ENCODE measurements at places on chromosomes 16 and 17.

GRCh38 chr16:73286346-73287267 lies 238.7 kb upstream of the ZFHX3 start:
- no peak for DNase-seq

DNA sequence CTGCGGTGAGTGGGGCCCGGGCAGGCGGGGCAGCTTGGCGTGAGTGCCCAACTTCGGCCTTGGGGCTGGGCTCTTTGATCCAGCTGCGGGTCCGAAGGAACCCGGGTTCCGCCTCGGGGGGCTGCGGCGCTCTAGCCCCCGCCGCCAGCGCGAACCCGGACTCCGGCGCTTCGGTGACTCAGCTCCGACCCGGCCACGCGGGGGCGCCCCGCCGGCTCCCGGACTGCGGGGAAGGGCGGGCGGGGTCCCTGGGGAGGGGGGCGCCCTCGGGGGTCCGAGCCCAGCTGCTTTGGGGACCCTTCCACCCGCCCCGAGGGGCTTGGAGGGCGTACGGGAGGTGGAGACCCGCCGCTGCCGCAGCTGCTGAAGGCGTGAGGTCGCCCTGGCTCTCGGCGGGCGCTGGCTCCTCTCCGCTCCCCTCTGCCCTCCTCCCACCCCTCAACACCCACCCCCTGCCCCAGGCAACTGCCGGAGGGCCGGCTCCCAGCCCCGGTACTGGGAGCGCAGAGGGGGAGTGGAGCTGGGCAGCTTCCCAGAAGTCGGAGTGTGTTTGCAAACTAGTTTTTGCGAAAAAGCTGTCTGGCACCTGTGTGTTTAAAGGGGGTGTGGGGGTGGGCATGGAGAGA lies 516 bp downstream of the CPNE2 start:
- peak; percentile 33 for DNase-seq

- DNase-seq: no peak
Observed at GRCh38 chr16:84184775-84185174, 2.1 kb downstream of the TAF1C start.

GRCh38 chr17:77281904-77282367 lies 141.2 kb downstream of the SEC14L1 start:
- DNase-seq: peak; percentile 54

GRCh38 chr16:86498155-86498670 lies 12.1 kb upstream of the FOXF1 start:
- DNase-seq: no peak

GRCh38 chr17:17028059-17028877 lies 14.0 kb upstream of the MPRIP start:
- peak; percentile 37 for DNase-seq

DNA sequence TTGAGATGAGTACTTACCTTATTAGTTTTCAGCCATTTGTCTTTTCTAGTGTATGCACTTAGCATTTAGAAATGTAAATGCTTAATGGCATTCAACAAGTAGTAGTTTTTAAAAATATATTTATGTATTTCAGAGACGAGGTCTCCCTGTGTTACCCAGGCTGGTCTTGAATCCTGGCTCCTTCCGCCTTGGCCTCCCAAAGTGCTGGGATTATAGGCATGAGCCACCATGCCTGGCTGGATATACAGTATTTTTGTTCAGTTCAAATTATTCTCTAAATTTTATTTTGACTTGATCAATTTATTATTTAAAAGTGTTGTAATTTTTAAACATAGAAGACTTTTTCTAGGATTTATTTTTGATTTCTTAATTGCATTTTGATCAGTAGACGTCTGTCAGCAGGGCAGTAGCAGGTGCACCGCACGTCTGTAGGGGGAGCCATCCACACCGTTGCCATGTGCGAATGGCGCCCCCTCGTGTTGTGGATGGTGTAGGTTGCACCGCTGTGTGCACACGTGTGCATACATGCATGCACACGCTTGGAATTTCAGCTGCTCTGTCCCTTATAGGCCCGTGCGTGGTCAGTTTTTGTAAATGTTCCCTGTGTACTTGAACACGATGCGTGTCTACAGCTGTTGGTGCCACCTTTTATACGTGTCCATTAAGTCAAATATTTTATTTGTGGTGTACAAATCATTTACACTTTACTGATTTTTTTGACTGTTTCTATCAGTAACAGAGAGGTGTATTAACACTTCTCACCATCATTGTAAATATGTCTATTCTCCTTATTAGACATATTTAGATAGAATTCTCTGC lies 30.6 kb downstream of the RPTOR start:
- DNase-seq: peak; percentile 96

DNA sequence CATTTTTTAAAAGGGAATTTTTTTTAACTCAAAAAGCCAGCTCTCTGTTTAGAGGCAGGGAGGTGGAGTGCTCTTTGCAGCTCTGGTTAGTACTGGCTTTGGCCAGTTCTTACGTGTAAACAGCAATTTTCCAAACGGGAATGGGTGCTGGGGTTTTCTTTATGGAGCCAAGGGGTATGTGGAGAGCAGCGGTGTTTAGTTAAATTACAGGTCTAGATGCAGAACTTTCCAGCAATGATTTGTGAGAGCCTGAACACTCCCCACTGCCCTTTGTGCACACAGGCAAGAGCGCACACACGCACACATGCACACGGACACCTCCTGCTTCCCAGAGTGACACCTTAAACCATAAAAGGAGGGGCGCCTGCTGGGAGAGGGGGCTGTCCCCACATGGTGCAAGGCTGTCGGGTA lies 140.2 kb downstream of the MSI2 start:
- DNase-seq: no peak

GRCh38 chr17:28057731-28058246 lies 15.3 kb downstream of the NLK start:
- DNase-seq: no peak

GRCh38 chr16:67847064-67847861 lies at the start of gene CENPT:
CENPT (minus strand) TSS chr16:67847693; CDS start chr16:67833859, 13,834 bp downstream.
- DNase-seq: peak; percentile 75

GRCh38 chr17:81365601-81366585 lies 29.4 kb upstream of the BAHCC1 start:
- no peak for DNase-seq

GRCh38 chr17:49873466-49873865 lies 25.6 kb upstream of the TAC4 start:
- peak; percentile 58 for DNase-seq

DNA sequence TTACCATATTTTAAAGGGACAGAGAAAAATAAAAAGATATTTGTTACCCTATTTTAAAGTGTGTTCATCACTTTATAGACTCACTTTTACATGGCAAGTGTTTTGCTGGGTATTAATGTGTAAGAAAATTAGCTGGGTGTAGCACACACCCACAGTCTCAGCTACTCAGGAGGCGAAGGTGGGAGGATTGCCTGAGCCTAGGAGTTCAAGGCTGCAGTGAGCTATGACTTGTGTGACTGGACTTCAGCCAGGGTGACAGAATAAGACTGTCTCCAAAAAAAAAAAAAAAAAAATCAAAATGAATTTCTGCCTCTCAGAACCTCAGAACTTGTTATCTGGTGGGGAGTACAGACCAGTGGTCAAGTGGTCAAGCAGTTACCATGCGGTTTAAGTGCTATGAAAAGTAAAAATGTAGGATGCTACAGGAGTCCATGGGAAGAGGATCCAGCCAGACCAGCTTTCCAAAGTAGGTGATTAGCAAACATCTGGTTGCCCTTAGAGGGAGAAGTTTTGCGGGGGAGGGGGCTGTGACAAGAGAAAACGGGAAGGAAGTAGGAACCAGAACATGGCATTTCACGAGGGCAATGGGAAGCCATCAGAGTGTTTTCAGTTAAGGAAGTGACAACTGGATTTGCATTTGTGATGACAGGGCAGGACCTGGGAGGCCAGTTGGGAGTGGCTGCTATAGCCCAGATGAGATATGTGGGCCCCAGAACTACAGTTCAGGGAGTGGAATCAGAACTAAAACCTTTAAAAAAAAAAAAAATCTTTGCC lies 13.9 kb downstream of the CNEP1R1 start:
- DNase-seq: no peak

DNA sequence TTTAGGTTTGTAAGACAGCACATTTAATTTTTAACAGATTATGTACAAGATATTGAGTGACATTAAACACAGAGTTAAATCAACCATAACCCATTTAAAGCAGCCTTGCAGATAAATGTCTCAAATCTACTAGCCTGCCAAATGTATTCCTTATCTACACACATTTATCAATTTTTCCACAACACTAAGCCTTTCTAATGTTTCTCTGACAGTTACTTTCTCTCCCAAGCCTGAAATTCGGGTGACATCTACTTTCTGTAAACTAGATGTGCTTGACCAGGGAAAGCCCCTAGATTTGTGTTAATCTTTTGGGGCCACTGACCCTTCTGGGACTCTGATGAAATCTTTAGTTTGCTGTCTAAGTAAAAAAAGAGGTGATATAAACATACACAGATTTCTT lies 69.0 kb downstream of the CDH13 start:
- no peak for DNase-seq

- DNase-seq: no peak
Observed at GRCh38 chr17:76188213-76189016, 47.4 kb upstream of the FOXJ1 start.

- no peak for DNase-seq
Observed at GRCh38 chr17:79097226-79098055, 22.8 kb downstream of the ENGASE start.

DNA sequence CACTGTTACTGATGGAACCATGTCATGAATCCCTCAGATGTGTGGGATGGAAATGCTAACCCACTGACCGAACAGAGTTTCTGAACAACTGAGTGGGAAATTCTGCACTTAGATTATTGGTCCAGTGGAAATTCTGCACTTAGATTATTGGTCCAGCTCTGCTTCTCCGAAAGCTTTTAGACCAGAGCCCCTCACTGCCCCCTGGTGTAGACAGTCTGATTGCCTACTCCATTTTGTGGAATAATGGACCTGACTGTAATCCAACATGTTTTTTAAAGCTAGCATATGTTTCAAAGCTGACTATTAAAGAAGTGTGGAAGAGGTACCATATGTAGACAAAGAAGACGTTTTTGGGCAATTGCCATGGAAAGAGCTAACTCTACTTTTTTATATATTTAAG lies 50.3 kb upstream of the TBX2 start:
- peak; percentile 51 for DNase-seq

GRCh38 chr17:15194859-15195277 lies 70.3 kb downstream of the PMP22 start:
- no peak for DNase-seq

DNA sequence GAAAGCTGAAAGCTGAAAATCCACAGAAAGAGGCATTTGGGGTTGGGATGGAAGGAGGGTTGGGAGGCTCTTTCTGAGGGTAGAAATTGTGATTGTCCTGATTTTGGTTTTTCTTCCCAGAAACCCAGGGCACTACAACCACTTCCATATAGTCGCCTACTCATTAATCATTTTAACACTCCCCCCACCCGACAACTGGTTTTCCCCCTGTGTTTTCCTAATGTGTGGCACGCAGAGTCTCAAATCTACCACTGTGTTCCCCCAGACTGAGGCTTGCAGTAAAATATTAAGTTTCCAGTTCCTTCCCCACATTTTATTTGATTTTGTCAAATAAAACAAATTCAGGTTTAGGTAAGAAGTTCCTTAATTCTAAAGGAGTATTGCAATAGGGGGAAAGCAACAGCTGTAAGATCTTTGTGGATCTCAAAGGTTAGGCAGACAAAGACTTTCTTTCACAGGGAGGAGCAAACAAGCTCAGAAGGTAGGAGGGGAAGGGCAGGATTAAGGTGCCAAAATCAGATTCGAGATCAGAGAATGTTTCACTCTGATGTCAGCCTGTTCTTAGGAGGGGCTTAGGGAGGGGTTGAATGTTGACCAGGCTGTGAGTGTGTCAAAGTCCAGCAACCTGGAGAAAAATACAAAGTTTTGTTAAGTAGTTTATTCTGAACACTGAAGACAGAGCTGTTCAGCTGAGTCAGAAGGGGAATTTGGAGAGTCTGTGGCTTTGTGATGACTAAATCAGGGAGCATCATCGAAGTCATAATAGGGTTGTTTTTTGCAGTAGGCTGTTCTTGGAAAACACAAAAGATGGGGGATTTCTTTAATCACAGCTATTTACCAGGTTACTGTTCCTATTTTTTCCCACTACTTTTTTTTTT lies 3.6 kb downstream of the ZNF267 start:
- DNase-seq: no peak

DNA sequence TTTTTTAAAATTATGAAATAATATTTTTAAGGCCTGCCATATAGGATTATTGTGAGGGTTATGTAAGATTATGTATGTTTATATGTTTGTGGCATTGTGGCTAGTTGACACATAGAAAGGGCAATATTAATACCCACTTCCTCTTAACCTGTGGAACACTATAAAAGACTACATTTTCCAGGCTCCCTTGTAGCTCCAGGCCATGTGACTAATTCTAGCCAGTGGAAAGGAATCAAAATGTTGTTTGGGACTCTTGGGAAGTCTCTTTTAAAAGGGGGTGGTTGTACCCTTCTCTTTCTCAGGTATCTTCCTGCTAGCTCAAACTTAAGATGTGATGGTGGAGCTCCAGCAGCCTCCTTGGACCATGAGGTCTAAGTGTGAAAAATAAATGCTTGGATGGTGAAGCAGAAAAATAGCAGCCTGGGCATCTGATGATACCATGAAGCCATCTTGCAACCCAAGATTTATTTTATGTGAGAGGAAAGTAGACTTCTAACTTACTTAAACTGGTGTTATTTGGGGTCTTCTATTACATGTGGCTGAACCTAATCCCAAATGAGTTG lies 39.2 kb downstream of the TEKT5 start:
- no peak for DNase-seq

DNA sequence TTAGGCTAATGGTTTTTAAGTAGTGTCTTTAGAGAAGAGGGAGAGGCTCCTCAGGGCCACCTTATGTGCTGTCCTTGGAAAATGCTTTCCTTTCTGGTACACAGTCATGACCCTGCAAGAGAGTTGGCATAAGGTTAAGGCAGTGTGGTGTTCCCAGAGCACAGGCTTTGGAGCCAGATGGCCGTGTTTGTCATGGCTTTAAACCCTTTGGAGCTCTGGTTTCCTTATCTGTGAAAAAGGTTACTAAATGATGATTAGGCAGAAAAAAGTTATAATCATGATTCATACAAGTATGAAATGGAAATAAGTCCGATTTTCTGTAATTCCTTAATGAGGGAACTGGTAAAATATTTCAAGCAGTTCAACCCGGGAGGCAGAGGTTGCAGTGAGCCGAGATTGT lies 13.2 kb downstream of the UTP4 start:
- DNase-seq: peak; percentile 32

- no peak for DNase-seq
Observed at GRCh38 chr17:57559226-57559625, 185.9 kb downstream of the CCDC182 start.

DNA sequence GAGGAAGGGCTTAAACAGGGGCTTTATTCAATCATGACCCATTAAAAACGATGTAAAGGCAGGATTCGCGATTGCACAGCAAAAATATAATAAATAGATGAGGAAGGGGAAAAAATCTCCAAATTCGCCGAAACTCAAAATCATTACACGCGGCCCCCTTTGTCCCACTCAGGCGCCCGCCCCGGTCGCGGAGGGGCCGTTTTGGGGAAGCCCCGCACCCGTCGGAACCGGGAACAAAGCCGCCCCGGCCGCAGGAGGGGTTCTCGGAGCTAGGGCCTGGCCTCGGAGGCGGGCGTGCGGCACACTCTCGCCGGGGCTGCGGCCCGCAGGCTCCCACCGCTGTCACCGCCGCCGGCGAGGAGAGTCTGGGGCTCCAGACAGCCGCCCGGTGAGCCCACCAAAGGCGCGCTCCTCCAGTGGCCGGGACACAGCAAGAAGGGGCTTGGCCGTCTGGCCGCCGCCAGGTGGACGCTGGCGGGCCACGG lies 521 bp downstream of the C16orf87 start:
- DNase-seq: peak; percentile 58
